NCI-H82 (cell line): ENCODE measurements at places on chromosomes 2 and 18.

GRCh38 chr2:53880756-53881155 is 21.0 kb upstream of the GPR75 start:
- no peak for DNase-seq

DNA sequence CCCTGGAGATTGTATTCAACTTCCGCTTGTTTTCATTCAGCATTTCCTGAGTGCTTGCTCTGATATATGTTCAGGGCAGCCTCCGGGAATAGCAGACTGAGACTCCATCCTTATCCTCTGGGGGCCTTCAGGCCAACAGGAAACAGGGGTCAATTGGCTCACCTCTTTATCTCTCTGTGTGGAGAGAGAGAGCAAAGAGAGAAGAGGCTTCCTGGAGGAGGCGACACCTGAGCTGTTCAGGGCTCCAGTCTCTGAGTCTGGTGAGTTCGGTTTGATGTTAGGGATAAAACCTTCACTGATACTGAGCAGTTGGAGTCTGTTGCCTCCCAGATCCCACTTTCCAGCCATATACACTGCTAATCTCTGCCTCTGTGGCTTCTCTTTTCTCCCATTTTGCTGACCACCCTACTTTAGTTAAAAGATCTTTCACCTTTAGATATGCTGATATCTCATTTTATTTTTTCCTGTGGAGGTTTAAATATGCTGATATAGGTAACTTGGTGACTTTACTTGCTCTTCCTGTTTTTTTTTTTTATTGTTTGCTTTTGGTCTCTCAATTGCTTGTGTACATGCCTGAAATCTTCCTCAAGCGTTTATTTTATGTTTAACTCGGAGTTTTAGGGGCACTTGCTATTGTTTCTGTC is 56.9 kb downstream of the KCNS3 start:
- DNase-seq: no peak

DNA sequence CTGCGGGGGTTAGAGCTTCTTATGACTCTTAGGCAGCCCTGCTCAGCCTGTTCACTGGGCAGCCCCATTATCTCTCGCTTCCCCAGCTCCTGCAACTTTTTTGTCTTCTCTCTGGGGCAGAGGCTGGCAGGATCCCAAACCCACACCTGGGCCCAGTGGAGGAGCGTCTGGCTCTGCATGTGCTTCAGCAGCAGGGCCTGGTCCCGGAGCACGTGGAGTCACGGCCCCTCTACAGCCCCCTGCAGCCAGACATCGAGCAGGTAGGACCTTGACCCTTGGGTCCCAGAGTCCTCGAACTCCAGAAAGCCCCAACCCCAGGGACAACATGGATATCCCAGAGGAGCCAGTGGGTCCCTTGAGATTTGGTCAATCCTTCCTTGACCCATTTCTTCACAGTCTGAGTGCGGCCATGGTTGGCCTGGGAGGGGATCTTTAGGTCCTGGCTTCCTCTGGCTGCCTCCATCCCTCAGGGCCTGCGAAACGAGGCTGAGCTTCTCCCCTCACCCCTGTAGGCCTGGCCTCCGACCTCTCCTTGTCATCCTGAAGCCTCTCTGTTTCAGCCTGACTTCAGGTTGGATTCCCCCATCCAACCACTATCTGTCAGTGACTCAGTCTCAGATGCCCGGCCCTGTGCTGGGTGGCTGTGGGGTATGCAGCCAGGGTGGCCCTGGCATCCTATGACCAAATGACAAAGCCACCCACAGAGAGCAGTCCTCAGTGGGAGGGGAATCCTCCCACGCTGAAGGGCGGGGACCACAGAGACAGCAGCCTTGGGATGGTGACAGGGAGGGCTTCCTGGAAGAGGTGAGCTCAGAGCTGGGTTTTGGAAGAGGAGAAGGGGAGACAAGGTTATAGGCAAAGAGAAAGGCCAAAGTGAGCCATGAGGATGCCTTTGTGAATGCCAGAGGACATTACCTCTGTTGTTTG is 214.2 kb downstream of the DYSF start:
- no peak for DNase-seq

- DNase-seq: no peak
Observed at GRCh38 chr2:44119878-44120277, 48.8 kb upstream of the PPM1B start.

- no peak for DNase-seq
Observed at GRCh38 chr2:8985561-8986326, 17.7 kb downstream of the MBOAT2 start.

DNA sequence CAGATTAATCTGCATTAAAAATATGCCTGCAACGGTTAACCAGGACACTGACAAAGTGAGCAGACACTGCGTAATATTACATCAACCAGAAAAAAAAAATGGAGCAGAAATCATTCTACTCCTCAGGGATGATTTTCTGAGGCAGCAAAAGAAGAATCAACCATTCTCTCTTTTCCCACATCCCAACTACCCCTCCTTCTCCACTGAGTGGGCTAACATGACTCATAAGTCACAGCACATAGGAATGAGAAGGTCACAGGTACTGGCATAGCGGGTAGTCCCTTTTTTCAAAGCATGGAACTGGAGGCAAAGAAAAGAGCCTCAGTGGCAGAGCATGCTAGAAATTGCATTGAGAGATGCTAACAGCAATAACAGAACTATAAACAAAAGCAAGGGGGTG is 54.3 kb upstream of the TSPYL6 start:
- DNase-seq: no peak

DNA sequence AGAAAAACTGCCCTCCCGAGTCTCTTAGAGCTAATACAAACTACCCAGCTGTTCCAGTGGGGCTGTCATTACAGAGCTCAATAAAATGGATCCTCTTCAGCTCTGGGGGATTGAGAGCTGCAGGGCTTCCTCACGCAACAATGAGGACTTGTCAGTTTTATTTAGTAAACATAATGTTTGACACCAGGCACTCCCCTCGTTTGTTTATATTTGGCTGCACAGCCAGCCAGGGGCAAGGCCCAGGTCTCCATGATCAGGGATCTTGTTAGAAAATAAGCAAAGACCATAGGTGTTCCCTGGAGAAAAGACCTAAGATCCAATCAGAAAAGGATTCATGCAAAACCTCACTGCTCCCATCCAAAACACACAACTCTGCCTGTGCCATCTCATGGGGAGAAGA is 158.2 kb downstream of the C1D start:
- DNase-seq: no peak

GRCh38 chr2:11796190-11797171 is 50.0 kb downstream of the LPIN1 start:
- DNase-seq: no peak

GRCh38 chr2:55283083-55283482 is 14.1 kb upstream of the MTIF2 start:
- DNase-seq: no peak

DNA sequence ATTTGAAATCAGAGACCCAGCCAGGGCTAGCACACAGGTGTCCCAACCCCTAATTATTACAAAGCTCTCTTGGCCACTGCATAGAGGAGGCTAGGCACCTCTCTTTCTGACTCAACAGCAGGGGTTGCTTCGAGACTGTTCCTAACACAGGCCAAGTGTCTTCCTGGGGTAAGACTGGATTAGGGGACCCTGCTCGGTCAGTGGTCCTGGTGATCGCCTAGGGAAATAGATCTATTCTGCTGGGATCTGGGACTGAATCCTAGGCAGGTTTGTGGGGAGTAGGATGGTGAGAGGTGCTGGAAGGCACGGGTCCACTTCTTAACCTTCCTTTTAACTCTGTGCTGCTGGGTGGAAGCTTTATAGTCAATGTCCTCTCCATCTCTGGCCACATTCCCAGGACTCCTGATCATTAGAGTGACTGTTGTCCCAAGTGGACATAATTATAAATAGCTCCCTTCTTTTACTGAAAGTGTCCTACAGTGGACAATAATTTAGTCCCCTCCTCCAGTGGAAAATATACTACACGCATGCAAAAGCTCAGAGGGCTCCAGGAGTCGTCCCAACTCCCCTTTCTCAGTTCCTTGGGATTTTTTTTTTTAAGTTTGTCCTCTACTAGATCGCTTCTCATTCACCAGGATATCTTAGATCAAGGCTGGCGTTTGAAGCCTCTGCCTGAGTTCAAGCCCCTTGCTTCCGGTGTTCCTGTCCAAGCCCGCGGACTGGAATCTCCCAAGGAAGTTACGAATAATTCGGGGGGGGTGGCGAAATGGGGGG is 1.3 kb upstream of the TRIB2 start:
- DNase-seq: no peak

GRCh38 chr2:32135409-32135808 is 30.3 kb upstream of the SLC30A6 start:
- no peak for DNase-seq

GRCh38 chr2:206942592-206943478 is 3.5 kb downstream of the CPO start:
- no peak for DNase-seq

DNA sequence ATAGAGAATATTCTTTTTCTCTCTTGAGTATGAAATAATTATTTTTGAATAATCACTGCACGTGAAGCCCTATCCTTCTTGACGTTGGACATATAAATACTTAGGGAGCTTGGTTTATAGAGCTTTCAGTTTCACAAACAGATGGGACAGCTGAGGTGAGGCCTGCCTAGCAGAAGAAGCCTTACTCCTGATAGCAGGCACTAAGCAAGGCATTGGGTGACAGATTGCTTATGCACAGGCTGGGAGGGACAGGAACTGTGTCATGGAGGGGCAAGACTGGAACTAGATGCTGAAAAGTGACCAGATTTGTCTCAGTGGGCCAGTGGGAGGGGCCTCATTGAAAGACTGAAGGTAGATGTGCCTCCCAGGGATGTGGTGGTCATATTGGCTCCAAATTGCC is 220.8 kb downstream of the NEDD4L start:
- DNase-seq: no peak

- no peak for DNase-seq
Observed at GRCh38 chr2:239264492-239264837, 136.4 kb downstream of the HDAC4 start.

- peak; percentile 72 for DNase-seq
Observed at GRCh38 chr2:223797811-223798721, 39.3 kb downstream of the AP1S3 start.

DNA sequence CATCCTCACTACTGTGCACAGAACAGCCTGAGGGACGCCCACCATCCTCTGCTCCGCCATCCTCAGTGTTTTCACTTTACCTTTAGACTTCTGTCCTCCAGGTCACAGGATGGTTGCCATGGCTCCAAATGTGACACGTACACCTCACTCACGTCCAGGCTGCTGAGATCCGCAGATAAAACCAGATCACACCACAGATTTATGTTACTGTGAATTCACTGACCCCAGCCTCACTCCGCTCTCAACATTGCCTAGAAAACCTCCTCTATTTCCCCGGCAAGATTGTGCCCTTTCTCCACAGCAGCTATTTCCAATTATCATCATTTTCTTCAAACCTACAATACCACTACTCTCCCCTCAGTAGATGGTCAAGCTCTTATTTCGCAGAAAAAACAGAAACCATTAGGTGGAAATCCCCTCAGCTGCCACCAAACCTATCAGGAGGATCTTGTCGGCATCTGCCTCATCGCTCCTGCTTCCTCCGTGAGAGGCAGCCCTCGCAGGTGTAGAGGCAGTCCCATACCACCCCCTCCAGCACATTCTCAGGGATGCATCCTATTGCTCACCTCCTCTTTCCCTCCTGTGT is 49.8 kb upstream of the SLC1A4 start:
- DNase-seq: no peak

DNA sequence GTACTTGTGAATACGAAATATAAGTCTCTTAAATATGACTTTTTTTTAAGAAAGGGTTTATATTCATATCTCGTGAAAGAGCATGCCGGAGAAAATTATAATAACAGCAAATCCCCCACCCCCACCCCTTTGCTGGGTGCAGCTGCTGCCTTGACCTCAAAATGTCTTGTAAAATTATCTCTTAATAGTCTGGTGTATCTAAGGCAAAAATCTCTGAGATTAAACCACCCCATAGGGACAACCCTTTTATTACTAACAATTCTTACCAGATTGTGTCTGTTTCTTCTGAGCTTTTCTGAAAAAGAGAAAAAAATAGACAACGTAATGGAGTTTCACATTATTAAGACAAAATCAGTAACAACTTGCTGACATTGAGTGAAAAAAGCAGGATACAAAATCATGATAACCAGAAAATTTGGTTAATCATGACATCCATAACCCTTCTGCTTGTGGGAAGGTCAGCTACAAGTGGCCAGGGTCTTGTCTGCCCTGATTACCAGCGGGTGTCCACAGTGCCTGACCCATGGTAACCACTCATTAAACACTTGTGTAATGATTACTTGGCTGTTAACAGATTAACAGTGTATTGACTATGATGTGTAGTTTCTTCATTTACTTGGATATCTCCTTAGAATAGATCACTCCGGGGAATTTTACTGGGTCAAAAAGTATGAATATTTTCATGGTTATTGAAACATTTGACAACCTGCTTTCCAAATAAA is 1.5 kb downstream of the STRADB start:
- DNase-seq: peak; percentile 67

DNA sequence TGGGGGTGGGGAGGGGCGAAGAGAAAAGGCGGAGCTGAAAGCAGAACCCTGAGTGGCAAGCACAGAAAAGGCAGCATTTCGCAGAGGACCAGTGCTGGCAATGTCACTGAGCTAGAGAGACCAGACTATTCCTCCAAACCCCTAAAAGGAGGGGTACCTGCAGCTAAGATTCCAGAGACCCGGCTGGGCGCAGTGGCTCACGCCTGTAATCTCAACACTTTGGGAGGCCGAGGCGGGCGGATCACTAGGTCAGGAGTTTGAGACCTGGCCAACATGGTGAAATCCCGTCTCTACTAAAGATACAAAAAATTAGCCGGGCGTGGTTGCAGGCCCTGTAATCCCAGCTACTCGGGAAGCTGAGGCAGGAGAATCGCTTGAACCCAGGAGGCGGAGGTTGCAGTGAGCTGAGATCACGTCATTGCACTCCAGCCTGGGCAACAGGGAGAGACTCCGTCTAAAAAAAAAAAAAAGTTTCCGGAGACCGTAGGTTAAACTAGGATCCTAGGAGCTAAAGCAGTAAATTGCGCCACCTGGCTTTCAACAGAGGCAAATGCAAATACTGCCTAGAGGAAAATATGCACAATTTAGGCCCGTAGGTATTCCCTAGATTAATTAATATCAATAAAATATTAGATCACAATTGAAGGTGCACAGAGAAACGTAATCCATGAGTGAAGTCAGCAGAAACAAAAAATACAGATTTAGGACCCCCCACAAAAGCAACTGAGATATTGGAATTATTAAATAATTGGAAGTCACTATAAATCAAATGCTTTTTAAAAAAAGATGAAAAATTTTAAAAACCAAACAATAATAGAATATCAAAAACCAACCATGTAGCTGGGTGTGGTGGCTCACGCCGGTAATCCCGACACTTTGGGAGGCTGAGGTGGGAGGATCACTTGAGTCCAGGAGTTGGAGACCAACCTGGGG is 4.9 kb downstream of the UCN start:
- peak; percentile 92 for DNase-seq

GRCh38 chr18:22318745-22319407 is 98.8 kb downstream of the CTAGE1 start:
- no peak for DNase-seq

- DNase-seq: no peak
Observed at GRCh38 chr2:215171151-215171550, 32.7 kb upstream of the ABCA12 start.
